ENCODE measurements at places on chromosomes 1 and 21. TPM values are rescaled to one million over a fixed set of nuclear protein-coding genes. Genes with fewer than 3 reads are reported as not detected.

GRCh38 chr1:89615676-89616598 lies 17.0 kb upstream of the LRRC8C start:
- DNase-seq, result no peak

DNA sequence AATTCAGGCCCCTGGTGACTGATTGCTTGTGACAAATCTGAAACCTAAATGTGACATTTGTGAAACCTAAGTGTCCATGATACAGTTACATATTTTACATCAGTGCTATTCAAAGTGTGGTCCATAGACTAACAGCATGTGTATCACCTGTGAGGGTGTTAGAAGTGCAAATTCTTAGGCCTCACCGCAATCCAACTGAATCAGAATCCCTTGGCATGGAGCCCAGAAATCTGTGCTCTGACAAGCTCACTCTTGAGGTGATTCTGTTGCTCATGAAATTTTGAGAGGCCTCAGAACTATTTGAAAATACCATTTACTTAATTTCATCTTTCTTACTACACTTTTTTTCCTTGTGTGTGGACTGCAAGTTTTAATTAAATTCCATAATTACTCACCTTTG lies 587.9 kb downstream of the ADGRL2 start:
- DNase-seq, result no peak

DNA sequence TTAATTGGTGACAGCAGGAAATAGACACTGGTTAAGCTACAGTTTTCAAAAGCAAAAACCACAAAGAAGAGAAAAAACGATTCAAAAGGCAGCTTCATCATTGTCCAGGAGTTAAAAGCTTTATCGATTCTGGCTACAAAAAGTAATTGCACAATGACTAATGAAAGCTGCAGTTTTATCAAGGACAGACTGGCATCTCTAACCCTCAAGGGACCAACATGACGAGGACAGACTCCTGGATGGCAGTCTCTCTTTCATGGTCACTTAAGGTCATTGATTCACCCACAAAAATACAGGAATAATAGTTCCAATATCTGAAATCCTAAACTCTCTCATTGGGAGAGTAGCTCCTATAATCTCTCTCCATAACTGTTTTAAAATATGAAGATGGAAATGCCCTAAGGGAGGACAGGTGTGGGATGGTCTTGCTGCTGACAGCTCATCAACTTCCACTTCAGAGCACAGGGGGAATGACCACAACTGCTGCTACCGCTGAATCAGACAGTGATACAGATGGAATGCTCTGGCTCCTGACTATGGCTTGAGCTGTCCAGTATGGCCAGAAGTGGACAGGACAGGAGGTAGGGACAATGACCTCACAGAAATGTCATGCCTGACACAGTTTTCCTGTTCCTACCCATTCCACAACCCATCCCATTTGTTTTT lies 17.4 kb upstream of the CPLANE2 start:
- DNase-seq, result no peak

- no peak for DNase-seq
Measured at GRCh38 chr1:153733970-153734369, 6.1 kb downstream of the INTS3 start.

The NUP210L gene
- not detected for polyA plus RNA-seq
